Pericardium fibroblast (primary cell): ENCODE measurements at places on chromosomes 12 and 14. TPM values are rescaled to one million over a fixed set of nuclear protein-coding genes. Genes with fewer than 3 reads are reported as not detected.

The ESR2 gene
- total RNA-seq = 0.26 TPM in 1 of 2 replicates, not detected in the other

The CABP1 gene
- 0.82 and 4.2 TPM in 2 replicates for total RNA-seq

The TAS2R20 gene
- 0.68 and 0.93 TPM in 2 replicates for total RNA-seq

The CLEC4A gene
- total RNA-seq = not detected in 2 replicates

The PLBD1 gene
- 2.6 and 4.2 TPM in 2 replicates for total RNA-seq

The CELA1 gene
- not detected in 2 replicates for total RNA-seq

The SPIC gene
- total RNA-seq = not detected in 2 replicates

The AQP6 gene
- total RNA-seq = not detected in 2 replicates

The MSI1 gene
- total RNA-seq = not detected in 2 replicates

The PRICKLE1 gene
- 10.4 and 13.1 TPM in 2 replicates for total RNA-seq
